ENCODE measurements at places on chromosomes 13 and 19.

- H3K27ac ChIP-seq = peak overlapping the region; percentile 37
- H3K36me3 ChIP-seq = no peaks in the 10 kb centered on the region
- peak; percentile 7 for DNase-seq
- H3K4me3 ChIP-seq = no peak overlapping the region
- H3K27me3 ChIP-seq = no peaks in the 10 kb centered on the region
Observed at GRCh38 chr13:29081036-29081435, 260.9 kb downstream of the MTUS2 start.

GRCh38 chr19:37466277-37466797, 907 bp downstream of the ZNF569 start:
- no peak for DNase-seq
- no peaks in the 10 kb centered on the region for H3K27me3 ChIP-seq
- H3K4me3 ChIP-seq = peak overlapping the region; percentile 74

DNA sequence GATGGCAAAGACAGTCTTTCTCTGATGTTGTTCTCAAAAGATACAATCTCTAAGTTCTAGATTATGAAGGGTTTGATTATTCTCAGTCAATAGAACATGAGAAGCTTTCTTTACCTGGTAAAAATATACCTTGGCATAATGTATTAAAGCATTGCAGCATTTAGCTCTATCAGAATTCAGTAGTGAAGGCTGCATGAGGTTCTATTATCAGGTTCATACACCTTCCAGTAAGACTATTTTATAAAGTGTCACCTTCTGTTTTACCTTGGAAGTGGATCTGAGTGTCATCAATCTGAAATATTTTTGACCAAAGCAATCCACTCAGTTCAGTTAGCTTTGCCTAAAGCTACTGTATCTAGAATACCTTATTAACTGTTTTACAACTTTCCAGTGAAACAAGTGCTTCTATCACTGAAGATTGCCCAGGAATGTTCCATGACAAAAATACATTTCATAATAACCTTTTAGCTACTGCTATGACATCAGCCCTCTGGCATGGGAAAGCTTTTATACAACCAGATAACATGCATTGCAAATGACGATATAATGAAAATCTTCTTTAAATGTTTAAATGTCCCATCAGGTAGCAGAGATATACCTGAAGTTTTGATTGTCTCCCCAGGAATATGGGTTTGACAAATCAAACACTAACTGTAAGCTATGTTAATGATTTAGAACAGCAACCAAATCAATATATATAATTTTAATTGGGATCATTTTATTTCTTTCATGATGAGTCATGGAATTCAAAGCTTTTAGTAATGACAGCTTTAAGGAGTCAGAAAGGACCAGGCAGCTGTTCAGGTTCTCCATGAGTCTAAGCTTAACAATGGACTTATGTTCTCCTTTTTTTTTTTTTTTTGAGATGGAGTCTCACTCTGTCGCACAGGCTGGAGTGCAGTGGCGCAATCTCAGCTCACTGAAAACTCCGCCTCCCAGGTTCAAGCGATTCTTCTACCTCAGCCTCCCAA, 72.2 kb downstream of the UFM1 start:
- no peaks in the 10 kb centered on the region for H3K4me1 ChIP-seq
- H3K27me3 ChIP-seq = no peaks in the 10 kb centered on the region
- H3K36me3 ChIP-seq = no peaks in the 10 kb centered on the region
- no peak for DNase-seq
- H3K27ac ChIP-seq = no peak overlapping the region

DNA sequence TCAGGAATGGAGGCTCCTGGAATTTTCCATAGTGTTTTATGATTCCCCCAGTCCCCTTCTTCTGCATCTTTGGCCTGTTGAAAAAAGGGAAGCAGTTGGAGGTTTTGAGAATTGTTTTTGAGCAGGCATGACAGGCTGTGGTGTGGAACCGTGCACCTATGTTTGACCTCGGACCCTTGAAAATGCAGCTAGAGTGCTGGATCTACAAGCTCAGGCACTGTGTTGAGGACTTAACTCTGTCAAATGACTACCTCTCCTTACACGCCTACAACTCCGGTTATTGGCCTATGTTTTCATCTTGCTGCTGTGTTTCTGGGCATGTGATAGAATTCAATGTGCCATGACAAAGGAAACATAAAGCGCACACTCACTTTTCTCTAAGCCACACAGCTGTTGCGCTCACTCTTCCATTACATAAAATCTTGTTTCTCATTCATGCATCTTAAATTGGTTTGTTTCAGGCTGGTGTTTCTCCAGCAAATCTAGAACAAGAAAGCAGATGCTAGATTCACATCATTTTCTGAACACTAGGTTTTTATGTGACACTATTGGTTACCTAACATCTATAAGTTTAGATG, 616.6 kb downstream of the FGF9 start:
- no peak overlapping the region for H3K27ac ChIP-seq
- DNase-seq = no peak
- H3K4me1 ChIP-seq = no peaks in the 10 kb centered on the region
- no peak overlapping the region for H3K4me3 ChIP-seq
- no peaks in the 10 kb centered on the region for H3K36me3 ChIP-seq

DNA sequence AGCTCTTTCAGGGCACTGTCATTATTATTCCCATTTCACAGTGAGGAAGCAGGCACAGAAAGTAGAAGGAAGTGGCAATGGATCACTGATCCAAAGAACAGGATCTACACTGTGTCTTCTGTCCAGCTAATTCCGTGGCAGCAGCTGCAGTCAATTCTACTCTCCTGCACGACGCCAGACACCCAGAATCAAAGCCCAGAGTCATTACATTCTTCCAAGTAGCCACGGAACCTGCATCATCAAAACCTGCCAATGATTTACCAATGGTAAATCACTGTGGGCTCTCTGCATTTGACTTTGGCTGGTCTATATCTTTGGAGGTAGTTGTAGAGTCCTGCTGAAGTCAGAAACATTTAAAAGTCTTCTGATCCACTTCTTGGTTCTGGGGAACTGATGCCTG, 767.7 kb downstream of the LIG4 start:
- H3K27me3 ChIP-seq = no peaks in the 10 kb centered on the region
- no peaks in the 10 kb centered on the region for H3K36me3 ChIP-seq
- H3K4me3 ChIP-seq = no peak overlapping the region
- H3K4me1 ChIP-seq = no peaks in the 10 kb centered on the region
- DNase-seq = no peak

- no peak overlapping the region for H3K4me3 ChIP-seq
- no peaks in the 10 kb centered on the region for H3K4me1 ChIP-seq
- H3K36me3 ChIP-seq = no peaks in the 10 kb centered on the region
- no peaks in the 10 kb centered on the region for H3K27me3 ChIP-seq
- H3K27ac ChIP-seq = no peak overlapping the region
Observed at GRCh38 chr13:100363285-100363711, 225.3 kb downstream of the GGACT start.

GRCh38 chr19:35751839-35752745, 3.7 kb downstream of the LIN37 start:
- H3K4me1 ChIP-seq = peaks cover 20% of the 10 kb centered on the region
- H3K27me3 ChIP-seq = no peaks in the 10 kb centered on the region
- no peak overlapping the region for H3K27ac ChIP-seq
- H3K4me3 ChIP-seq = no peak overlapping the region
- H3K36me3 ChIP-seq = peaks cover 22% of the 10 kb centered on the region

- H3K27ac ChIP-seq = no peak overlapping the region
- no peak overlapping the region for H3K4me3 ChIP-seq
- DNase-seq = no peak
- no peaks in the 10 kb centered on the region for H3K4me1 ChIP-seq
Observed at GRCh38 chr13:108195146-108195545, 20.2 kb downstream of the LIG4 start.

DNA sequence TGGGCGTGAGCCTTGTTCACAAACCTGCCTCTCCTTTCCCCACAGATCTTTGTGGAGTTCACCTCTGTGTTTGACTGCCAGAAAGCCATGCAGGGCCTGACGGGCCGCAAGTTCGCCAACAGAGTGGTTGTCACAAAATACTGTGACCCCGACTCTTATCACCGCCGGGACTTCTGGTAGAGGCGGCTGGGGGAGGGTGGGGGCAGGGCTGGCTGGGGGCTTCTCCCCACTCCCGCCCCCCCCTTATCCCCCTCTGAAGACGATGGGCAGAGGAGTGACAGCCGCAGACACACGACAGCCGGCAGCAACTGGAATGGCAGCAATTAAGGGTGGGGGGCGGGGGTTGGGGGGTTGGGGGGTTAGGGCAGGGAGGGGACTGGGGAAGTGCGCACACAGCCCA, 1.1 kb upstream of the EPN1 start:
- no peak overlapping the region for H3K4me3 ChIP-seq
- H3K4me1 ChIP-seq = peaks cover 24% of the 10 kb centered on the region
- no peak for DNase-seq
- H3K36me3 ChIP-seq = peaks cover 43% of the 10 kb centered on the region

DNA sequence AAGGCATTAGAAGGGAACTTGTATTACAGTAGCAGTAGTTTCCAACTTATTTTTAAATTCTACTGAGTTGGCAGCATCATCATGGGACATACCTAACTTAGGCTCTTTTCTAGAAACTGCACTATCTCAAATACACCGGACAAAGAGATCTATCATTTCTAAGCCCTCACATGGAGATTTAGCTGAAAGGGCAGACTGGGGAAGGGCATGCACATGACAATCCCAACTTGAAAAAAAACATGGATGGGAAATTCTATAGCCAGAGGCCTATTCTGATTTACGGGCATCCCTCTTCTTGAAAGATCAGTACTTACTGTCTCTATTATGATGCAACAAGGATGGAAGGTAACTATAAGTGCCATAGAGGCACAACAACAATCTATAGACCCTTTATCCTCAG, 1328.6 kb downstream of the UQCRFS1 start:
- H3K4me3 ChIP-seq = no peak overlapping the region
- no peaks in the 10 kb centered on the region for H3K4me1 ChIP-seq
- H3K27ac ChIP-seq = no peak overlapping the region
- DNase-seq = no peak

DNA sequence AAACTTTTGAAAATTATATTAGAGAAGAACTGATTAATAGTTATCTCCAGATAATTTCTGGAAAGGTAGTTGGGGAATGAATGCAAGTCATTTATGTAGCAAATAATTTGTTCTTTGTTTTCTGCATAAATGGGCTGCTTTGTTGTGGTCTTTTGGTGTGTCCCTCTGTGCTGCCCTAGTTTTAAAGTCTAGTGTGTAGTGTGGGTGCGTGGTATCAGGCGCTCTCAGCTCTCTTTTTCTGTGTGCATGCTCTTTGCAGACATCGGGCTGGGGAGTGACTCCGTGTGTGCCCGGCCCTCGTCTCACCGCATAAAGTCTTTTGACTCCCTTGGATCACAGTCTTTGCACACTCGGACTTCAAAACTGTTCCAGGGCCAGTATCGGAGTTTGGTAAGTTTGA, 94.5 kb downstream of the ARHGEF7 start:
- no peaks in the 10 kb centered on the region for H3K27me3 ChIP-seq
- H3K36me3 ChIP-seq = peaks cover 12% of the 10 kb centered on the region
- no peaks in the 10 kb centered on the region for H3K4me1 ChIP-seq
- no peak for DNase-seq

GRCh38 chr13:89627996-89628395, 1719.5 kb upstream of the MIR17HG start:
- no peak overlapping the region for H3K27ac ChIP-seq
- H3K27me3 ChIP-seq = no peaks in the 10 kb centered on the region
- H3K4me1 ChIP-seq = no peaks in the 10 kb centered on the region
- H3K36me3 ChIP-seq = no peaks in the 10 kb centered on the region
- no peak for DNase-seq
- no peak overlapping the region for H3K4me3 ChIP-seq

GRCh38 chr13:51577690-51578089, 6.6 kb upstream of the WDFY2 start:
- no peaks in the 10 kb centered on the region for H3K4me1 ChIP-seq
- DNase-seq = no peak
- no peaks in the 10 kb centered on the region for H3K36me3 ChIP-seq
- H3K4me3 ChIP-seq = no peak overlapping the region

GRCh38 chr13:87129602-87130300, 541.4 kb upstream of the SLITRK5 start:
- no peaks in the 10 kb centered on the region for H3K4me1 ChIP-seq
- H3K27ac ChIP-seq = no peak overlapping the region
- no peak for DNase-seq
- H3K36me3 ChIP-seq = no peaks in the 10 kb centered on the region

DNA sequence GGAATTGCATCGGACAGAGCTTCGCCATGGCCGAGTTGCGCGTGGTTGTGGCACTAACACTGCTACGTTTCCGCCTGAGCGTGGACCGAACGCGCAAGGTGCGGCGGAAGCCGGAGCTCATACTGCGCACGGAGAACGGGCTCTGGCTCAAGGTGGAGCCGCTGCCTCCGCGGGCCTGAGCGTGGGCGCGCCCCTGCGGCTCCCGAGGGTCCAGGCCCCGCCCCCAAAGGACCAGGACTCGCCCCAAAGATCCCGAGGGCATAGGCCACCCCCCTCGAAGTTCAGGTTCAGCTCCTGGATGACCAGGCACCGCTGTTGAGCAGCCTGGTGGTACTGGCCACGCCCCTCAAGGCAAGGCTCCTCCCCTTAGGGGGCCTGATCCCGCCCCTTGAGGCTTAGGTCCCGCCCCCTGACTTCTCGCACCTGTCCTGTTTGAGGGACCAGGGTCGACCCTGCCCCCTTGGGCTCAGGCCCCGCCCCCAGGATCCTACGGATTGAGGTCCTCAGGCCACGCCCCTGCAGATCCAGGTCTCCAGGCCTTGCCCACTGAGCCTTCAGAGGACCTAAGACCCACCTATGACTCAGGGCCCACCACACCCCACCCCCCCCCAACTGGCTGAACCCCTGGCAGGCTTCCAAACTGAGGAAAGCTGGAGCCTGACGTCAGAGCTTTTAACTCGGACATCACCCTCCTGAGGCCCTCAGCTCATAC, 43.1 kb downstream of the CYP4F22 start:
- peaks cover 15% of the 10 kb centered on the region for H3K4me1 ChIP-seq
- H3K27me3 ChIP-seq = no peaks in the 10 kb centered on the region
- H3K36me3 ChIP-seq = no peaks in the 10 kb centered on the region
- peak overlapping the region; percentile 49 for H3K27ac ChIP-seq

GRCh38 chr19:4108767-4109625, 14.9 kb downstream of the MAP2K2 start:
- DNase-seq = peak; percentile 63
- H3K4me3 ChIP-seq = no peak overlapping the region
- H3K27ac ChIP-seq = peak overlapping the region; percentile 62
- H3K4me1 ChIP-seq = peaks cover 33% of the 10 kb centered on the region

DNA sequence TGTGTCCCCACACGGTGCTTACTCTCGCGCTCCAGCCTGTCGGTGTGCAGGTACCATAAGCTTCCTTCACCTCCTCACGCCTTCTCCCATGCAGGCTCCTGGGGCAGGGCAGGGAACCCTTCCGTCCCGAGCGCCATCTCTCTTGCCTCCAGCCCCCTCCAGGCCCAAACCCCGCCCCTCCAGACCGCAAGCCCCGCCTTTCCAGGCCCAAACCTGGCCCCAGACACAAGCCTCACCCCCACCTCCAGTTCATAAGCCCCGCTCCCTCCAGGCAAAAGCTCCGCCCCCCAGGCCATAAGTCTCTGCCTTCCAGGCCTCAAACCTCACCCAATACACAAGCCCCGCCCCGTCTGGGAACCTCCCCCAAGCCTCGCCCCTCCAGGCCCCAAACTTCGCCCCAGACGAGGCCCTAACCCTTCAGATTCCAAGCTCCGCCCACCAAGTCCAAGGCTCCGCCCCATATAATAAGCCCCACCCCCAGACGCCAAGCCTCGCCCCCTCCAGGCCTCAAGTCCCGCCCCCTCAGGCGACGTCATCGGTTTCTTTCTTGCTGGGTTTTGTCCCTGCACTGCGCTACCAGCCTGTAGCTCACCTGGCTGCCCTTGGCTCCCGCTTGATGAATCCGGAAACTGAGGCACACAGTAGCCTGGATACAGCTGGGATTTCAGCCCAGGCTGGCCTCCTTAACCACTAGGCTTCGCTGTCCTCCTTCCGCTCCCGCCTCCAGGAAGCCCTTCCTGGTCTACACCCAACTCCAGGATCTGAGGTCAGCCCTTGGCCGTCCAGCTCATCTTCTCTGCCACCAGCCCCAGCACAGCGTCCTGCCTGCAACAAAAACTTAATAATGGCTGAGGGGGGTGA, 16.1 kb downstream of the MKNK2 start:
- peaks cover 24% of the 10 kb centered on the region for H3K36me3 ChIP-seq
- H3K27me3 ChIP-seq = no peaks in the 10 kb centered on the region
- no peak overlapping the region for H3K4me3 ChIP-seq
- no peak overlapping the region for H3K27ac ChIP-seq

All from effector memory CD4-positive, alpha-beta T cell (primary cell).